ENCODE measurements at places on chromosomes 2 and 18.

DNA sequence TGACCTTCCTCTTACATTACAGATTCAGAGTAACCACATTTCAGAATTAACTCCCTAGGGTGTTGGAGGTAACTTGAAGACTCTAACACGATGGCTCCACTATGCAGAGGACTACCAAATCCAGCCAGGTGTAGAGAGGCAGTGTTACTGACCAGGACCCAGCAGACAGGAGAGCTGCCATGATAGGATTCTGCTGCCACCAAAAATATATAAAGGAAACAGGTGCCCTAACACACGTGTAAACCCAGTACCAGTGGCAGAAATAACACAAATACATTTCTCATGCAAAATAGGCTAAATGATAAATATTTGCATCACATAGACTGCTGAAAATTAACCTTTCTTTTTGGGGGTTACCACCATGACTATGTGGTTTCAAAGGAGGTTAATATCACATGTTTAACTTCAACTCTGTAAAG lies 7.0 kb downstream of the ZBTB14 start:
- no peak overlapping the region for H3K27ac ChIP-seq
- H3K4me1 ChIP-seq = no peaks in the 10 kb centered on the region
- H3K27me3 ChIP-seq = no peaks in the 10 kb centered on the region
- H3K4me3 ChIP-seq = no peak overlapping the region

GRCh38 chr18:59461171-59461570 lies 102.1 kb upstream of the LMAN1 start:
- no peak overlapping the region for H3K4me3 ChIP-seq
- peaks cover 3% of the 10 kb centered on the region for H3K4me1 ChIP-seq
- H3K36me3 ChIP-seq = no peaks in the 10 kb centered on the region

- H3K4me1 ChIP-seq = no peaks in the 10 kb centered on the region
- H3K36me3 ChIP-seq = no peaks in the 10 kb centered on the region
- H3K27me3 ChIP-seq = no peaks in the 10 kb centered on the region
- peak; percentile 45 for DNase-seq
Observed at GRCh38 chr2:144330951-144331673, 188.8 kb downstream of the ZEB2 start.

DNA sequence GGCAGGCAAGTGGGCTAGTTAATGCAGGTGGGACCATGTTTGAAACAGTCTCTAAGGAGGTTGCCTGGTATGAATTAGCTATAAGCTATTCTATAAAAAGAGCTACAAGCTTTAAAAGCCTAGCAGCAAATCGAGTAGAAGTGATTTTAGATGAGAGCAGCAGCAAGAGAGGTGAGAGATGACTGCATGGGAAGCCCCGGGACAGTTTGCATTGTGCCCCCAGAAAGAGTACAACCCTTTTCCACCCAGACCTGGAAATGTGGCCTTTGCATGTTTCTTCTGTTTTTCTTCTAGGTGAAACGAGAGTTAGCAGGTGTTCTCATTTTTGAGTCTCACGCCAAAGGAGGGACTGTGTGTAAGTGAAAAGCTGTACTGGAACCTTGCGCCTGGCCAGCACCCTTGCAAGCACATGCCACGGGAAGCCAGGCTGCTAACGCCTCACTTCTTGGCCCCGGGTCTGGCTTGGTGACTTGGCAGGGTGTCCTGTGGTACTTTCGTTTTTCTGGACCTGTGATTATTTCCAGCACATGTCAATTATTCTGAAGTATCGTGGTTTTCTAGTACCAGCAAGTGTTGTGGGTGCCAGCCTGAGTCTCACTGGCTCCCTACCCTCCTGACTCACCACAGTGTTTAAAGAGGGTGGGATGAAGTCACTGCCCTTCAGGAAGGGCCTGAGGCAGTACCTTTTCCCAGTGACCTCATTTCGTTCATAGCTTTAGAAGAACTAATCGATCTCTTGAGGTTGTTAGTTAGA lies 90.3 kb upstream of the MAP3K20 start:
- H3K4me3 ChIP-seq = no peak overlapping the region
- H3K27me3 ChIP-seq = no peaks in the 10 kb centered on the region
- no peaks in the 10 kb centered on the region for H3K36me3 ChIP-seq
- peak; percentile 73 for DNase-seq
- H3K4me1 ChIP-seq = no peaks in the 10 kb centered on the region

DNA sequence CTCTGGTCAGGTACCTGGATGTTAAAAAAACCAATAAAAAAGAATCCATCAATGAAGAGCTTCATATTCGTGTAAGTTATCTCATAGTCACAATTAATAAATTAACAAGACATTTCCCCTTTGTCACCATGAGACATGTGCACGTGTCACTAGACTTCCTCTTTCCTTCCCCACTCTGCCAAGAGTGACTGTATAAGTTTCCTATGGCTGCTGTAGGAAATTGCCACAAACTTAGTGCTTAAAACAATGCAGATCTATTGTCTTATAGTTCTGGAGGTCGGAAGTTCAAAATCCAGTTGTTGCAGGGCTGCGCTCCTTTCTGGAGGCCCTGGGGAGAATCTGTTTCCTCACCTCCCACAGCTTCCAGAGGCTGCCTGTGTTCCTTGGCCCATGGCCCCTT lies 35.8 kb downstream of the SLC9A4 start:
- DNase-seq = no peak
- no peaks in the 10 kb centered on the region for H3K36me3 ChIP-seq

DNA sequence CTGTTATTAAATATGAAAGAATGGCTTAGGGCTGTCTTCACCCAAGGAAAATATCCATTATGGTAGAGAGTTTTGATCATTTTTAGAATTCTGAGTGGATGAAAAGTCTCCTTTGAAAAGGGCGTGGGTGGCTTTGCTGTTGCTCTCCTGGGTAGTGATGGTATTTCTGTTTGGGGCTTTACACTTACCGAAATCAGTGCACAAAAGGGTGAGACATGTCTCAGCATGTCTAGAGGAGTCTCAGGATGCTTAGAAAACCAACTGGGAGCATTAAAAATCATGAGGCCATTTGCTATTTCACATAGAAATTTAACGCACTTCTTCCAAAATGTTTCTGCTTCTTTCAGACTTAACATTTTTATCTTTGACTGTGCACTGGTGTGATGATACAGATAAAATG lies 49.6 kb downstream of the ZCCHC2 start:
- no peak overlapping the region for H3K4me3 ChIP-seq
- DNase-seq = no peak
- no peak overlapping the region for H3K27ac ChIP-seq
- H3K27me3 ChIP-seq = no peaks in the 10 kb centered on the region

- no peaks in the 10 kb centered on the region for H3K4me1 ChIP-seq
- no peaks in the 10 kb centered on the region for H3K36me3 ChIP-seq
- no peak overlapping the region for H3K4me3 ChIP-seq
- peak; percentile 46 for DNase-seq
- no peaks in the 10 kb centered on the region for H3K27me3 ChIP-seq
- no peak overlapping the region for H3K27ac ChIP-seq
Observed at GRCh38 chr2:191376981-191377629, 131.9 kb downstream of the MYO1B start.

GRCh38 chr2:100142393-100142792 lies at the start of gene AFF3:
Gene AFF3 (minus strand): TSS chr2:100142590. CDS start chr2:100104454, 38,136 bp downstream.
- H3K4me1 ChIP-seq = no peaks in the 10 kb centered on the region
- no peak for DNase-seq
- no peaks in the 10 kb centered on the region for H3K36me3 ChIP-seq
- H3K27ac ChIP-seq = no peak within 1 kb of the TSS
- no peak within 1 kb of the TSS for H3K4me3 ChIP-seq
- H3K27me3 ChIP-seq = no peaks in the 10 kb centered on the region

- DNase-seq = no peak
- H3K4me1 ChIP-seq = no peaks in the 10 kb centered on the region
- no peaks in the 10 kb centered on the region for H3K36me3 ChIP-seq
- no peak overlapping the region for H3K27ac ChIP-seq
- H3K27me3 ChIP-seq = no peaks in the 10 kb centered on the region
- H3K4me3 ChIP-seq = no peak overlapping the region
Observed at GRCh38 chr2:119112230-119112629, 46.3 kb downstream of the C1QL2 start.

- H3K4me3 ChIP-seq = no peak overlapping the region
- no peak overlapping the region for H3K27ac ChIP-seq
- no peaks in the 10 kb centered on the region for H3K27me3 ChIP-seq
- H3K4me1 ChIP-seq = peaks cover 9% of the 10 kb centered on the region
Observed at GRCh38 chr2:177329064-177329463, 63.5 kb upstream of the AGPS start.

- H3K36me3 ChIP-seq = no peaks in the 10 kb centered on the region
- H3K27ac ChIP-seq = no peak overlapping the region
- no peak overlapping the region for H3K4me3 ChIP-seq
- no peaks in the 10 kb centered on the region for H3K27me3 ChIP-seq
- no peak for DNase-seq
Observed at GRCh38 chr2:201660293-201660895, 17.1 kb upstream of the TMEM237 start.

- peak; percentile 69 for DNase-seq
- H3K27ac ChIP-seq = no peak overlapping the region
- H3K27me3 ChIP-seq = peaks cover 22% of the 10 kb centered on the region
Observed at GRCh38 chr18:37565977-37566478, 430 bp upstream of the CELF4 start.

DNA sequence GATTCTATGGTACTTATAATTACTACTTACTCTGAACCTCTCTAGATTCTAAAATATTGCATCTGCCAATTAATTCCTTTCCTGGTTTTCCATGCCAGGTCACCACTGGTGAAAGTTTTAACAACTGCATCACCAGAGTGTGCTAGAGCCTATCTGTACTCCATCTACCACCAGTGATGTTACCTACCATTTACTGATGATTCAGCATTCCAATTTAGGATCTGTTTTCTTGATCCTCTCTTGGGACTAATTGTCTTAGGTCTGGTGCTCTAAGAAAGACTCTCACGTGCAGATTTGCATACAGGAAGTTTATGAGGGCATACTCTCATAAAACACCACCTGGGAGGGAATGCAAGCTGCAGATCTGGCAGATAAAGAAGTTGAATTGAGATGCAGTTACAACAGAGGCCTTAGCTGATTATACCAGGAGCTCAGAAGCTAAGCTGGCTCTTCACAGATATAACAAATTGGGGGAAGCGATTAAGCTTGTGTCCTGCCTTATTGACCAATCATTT lies 347.6 kb upstream of the VRK2 start:
- H3K4me3 ChIP-seq = no peak overlapping the region
- no peak for DNase-seq
- H3K27ac ChIP-seq = no peak overlapping the region

- peaks cover 18% of the 10 kb centered on the region for H3K4me1 ChIP-seq
- peak overlapping the region; percentile 99 for H3K27ac ChIP-seq
- no peaks in the 10 kb centered on the region for H3K36me3 ChIP-seq
- peak overlapping the region; percentile 87 for H3K4me3 ChIP-seq
- H3K27me3 ChIP-seq = no peaks in the 10 kb centered on the region
Observed at GRCh38 chr2:158458617-158458920, 1.8 kb downstream of the PKP4 start.

DNA sequence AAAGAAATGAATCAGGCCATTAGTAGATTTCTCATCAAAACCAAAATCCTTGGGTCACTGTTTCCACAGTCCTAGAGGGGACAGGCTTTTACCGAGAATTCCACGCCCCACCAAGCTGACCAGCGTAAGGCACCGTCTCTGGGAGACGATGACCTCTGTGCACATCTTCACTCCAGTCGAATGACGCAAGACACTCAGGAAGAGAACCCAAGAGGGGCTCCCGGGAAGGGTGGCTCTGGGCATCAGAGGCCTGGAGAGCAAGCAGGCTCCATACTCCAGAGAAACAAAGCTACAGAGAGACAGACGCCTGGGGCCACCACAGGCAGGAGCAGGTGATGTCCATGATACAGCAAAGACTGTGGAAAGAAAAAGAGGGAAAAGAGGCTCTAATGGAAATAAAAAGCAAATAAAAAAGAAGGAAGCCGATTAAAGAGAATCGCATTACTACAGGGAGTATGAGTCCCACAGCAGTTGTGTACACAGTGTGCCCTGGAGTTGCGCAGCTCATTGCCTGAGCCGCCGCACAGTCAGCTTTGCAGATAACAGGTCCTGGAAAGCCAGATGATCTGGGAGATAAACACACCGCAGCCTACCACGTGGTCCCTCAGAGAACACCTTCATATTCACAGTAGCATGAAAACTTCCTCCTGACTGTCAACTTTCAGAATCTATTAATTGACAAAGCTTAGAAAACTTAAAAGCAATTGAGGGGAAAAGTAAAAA lies 572.7 kb upstream of the SALL3 start:
- no peak for DNase-seq
- H3K27ac ChIP-seq = no peak overlapping the region
- no peaks in the 10 kb centered on the region for H3K27me3 ChIP-seq
- H3K4me1 ChIP-seq = no peaks in the 10 kb centered on the region

- no peak for DNase-seq
- H3K4me3 ChIP-seq = no peak overlapping the region
- H3K4me1 ChIP-seq = no peaks in the 10 kb centered on the region
- H3K27ac ChIP-seq = no peak overlapping the region
Observed at GRCh38 chr2:38997781-38998180, 108.1 kb downstream of the ARHGEF33 start.

DNA sequence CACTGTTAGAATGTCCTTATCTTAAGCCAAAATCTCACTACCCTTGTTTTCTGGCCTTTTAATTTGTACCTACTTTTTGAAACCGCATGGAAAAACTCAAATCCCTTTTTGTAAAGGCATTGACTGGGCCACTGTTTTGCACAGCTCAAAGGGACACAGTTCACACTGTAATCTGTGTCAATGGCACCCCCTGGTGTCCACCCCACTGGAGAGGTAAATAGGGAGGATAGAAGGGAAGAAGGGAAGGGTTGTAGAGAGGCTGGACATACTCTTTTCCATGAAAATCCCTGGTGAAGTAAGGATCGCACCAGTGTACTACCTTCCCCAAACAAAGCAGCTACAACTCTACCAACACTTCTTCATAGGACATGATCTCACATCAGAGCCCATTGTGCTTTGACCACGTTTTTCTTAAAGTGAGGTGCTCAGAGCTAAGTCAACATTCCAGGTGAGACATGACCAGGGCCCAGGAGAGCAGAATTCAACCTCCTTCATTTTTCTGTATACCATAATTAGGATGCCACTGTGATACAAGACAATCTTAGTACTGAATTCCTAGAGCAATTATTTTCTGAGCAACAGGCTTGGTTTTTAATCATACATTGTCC lies 92.4 kb upstream of the RMDN2 start:
- H3K27ac ChIP-seq = no peak overlapping the region
- no peak overlapping the region for H3K4me3 ChIP-seq
- peak; percentile 89 for DNase-seq
- peaks cover 4% of the 10 kb centered on the region for H3K4me1 ChIP-seq
- no peaks in the 10 kb centered on the region for H3K27me3 ChIP-seq

DNA sequence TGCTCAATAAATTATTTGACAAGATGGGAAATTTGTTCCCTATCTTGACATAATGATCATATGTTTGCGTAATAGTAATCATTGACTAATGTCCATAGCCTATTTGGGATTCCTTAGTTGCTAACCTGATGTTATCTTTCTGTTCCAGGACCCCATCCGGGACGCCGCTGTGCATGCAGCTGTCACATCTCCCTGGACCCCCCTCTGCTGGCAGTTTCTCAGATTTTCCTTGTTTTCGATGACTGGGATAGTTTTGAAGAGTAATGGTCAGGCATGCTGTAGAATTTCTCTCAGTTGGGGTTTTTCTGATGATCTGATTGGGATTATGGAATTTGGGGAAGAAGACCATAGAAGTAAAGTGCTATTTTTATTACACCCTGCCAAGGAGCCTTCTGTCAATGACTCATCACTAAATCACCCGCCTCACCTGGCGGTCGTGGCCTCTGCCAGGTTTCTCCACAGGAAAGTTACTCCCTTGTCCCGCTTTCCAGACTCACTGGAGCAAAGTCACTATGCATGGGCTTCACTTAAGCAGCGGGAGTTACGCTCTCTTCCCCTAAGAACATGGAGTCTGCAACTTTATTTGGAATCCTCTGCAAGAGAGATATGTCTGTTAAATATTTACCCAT lies 19.9 kb upstream of the TMEM18 start:
- H3K27me3 ChIP-seq = no peaks in the 10 kb centered on the region
- no peak overlapping the region for H3K27ac ChIP-seq
- H3K4me3 ChIP-seq = no peak overlapping the region
- H3K36me3 ChIP-seq = no peaks in the 10 kb centered on the region
- DNase-seq = no peak
- no peaks in the 10 kb centered on the region for H3K4me1 ChIP-seq

All from kidney (tissue), 22 donors.